ENCODE measurements at places on chromosomes 7 and 10.

DNA sequence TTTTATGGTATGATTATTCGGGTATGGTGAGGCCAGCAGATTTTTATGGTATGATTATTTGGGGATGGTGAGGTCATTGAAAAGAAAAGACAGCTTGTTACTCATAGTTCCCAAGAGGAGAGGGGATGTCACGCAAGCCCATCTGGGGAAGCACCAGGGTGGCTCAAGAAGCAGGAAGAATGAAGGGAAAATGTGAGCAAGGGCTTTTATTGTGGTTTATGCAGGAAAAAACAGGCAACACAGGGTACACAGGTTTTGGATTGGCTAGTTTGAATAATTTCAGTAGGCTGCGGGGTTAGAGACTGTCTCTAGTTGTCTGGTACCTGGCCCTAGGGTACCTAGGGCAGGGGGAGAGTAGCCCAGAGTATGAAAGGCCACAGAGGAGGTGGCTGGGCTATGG lies 26.8 kb upstream of the DGKI start:
- no peak for DNase-seq

- DNase-seq: no peak
Measured at GRCh38 chr10:104686829-104687228, 45.7 kb downstream of the SORCS3 start.

GRCh38 chr7:51299391-51300133 lies 17.0 kb downstream of the COBL start:
- DNase-seq: no peak

DNA sequence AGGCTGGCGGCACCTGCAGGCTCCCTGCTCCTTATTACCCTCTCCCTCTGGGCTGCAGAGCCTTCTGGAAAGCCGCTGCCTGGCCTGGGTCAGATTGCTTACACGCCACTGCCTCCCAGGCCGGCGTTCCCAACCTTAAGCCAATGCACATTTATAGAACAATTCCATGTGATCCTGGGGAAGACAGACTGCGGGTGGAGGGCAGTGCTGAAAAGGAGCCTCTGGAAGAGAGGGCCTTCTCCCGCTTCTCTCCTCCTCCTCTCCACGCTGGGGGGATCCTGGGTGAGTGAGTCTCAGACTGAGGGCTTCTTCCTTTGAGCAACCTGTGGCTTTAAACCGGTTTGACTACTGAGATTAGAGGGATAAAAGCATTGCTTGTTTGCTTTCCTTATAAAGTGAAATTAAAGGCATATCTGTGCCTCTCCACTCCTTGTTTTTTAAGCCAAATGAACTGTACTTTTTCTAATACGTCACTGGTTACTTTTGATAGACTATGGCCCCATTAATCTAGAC lies 5.5 kb downstream of the TACC2 start:
- DNase-seq: no peak

- no peak for DNase-seq
Measured at GRCh38 chr10:70493660-70494234, 15.2 kb downstream of the PALD1 start.

GRCh38 chr7:15279640-15280039 lies 282.2 kb downstream of the AGMO start:
- DNase-seq: no peak

DNA sequence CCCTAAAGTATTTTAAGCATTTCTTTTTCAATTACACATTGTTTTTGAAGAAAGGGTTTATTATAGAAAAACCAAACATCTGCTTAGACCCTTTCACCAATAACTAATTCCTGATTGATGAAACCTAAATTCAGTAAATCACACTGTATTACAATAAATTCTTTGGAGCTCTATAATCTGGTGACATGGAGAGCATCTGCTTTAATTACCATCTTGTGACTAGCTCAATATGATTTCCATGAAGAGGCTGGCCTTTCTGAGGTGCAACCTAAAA lies 9.7 kb downstream of the HYCC1 start:
- DNase-seq: no peak

GRCh38 chr7:74226633-74227032 lies 16.8 kb downstream of the LAT2 start:
- DNase-seq: no peak

DNA sequence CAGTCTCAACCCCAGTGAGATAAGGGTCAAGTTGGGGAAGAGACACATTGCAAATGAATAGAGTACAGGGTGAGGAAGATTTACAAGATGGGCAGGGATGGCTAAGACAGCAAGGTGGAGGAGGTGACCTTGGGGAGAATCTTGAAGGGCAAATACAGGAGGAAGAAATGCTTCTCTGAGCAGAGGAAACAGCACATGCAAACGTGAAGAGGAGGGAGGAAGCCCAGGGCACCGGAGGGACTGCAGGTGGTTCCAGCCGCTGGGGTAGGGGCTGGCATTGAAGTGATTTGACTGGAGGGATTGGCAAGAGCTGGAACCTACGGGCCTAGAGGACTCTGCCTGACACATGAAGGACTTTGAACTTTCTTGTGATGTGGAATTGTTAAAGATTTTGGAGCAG lies 14.6 kb downstream of the PLAU start:
- no peak for DNase-seq

DNA sequence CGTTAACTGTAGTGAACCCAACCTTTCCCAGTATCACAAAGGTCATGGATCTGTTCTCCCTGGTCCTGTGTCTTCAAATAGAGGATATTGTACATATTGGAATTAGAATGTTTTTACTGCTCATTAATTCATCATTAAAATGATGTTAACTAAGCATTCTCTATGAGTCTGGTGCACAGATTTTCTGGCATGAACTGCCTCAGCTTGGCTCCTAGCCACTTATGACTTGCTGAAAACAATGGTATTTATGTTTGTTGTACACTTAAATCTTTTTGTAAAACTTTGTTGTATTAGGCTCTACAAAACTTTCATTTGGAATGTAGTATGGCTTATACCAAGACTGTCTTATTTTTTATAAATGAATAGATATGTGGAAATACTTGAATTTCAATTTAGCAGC lies 329.4 kb downstream of the TFEC start:
- no peak for DNase-seq

GRCh38 chr7:121196286-121196685 lies 132.5 kb upstream of the WNT16 start:
- DNase-seq: no peak

DNA sequence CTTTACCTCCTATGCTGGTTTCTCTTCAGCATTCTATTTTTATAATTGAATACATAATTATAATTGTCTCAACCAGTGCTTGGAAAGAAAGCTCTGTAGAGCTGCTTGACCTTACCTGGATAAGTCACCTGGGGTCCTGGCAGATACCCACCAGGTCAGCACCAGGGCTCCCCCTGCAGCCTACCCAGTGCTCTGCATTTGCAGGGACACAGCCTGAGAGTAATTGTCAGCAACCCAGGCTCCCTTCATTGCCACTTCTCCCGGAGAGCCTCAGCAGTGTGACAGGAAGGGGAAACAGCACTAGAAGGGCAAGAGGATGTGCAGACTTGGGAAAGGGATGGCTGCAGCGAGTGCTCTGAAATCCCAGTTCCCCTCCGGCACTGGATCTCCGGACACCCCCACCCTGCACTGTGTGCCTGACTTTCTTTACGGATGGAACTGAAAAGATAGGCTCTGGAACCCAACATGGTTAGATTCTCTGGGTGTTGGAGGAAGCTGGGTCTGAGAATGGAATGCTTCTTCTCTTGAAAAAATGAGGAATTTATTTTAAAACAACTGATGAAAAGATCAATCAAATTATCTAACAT lies 11.4 kb upstream of the PAX4 start:
- DNase-seq: no peak

DNA sequence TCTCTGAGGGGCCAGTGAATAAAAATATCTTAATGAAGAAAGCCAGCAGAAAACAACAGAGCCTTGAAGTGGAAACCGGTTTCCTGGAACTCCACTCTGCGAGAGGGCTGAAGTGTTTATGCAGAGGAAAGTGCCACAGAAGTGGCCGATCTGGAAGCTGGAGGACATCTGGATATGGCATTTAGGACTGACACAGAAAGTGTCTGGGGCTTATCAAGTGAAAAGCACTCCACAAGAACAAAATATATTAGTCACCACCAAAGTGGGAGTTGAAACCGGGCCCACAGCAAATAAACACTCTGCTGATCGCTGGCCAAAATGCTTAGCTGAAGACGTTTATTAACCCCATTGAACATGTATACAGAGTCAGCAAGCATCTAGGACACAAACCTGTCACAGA lies 7.8 kb downstream of the NOD1 start:
- no peak for DNase-seq

DNA sequence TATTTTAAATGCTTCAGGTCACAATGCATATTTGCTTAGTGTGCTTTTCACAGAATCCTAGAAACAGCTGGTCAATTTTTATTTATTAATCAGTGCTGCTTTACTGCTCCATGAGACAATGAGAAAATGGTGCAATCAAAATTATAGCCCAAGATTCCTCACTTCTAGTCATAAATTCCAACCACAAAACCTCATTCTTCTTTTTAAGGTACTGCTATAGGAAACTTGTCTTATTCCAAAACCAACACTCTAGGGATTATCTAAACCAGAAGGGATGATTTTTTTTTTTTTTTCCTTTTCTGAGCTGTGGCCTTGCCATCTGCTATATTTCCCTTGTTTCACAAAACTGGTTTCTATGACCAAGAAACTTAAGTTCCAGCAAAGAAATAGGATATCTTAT lies 64.0 kb upstream of the SEMA3A start:
- no peak for DNase-seq

- DNase-seq: no peak
Measured at GRCh38 chr10:25888627-25889026, 45.4 kb upstream of the MYO3A start.

DNA sequence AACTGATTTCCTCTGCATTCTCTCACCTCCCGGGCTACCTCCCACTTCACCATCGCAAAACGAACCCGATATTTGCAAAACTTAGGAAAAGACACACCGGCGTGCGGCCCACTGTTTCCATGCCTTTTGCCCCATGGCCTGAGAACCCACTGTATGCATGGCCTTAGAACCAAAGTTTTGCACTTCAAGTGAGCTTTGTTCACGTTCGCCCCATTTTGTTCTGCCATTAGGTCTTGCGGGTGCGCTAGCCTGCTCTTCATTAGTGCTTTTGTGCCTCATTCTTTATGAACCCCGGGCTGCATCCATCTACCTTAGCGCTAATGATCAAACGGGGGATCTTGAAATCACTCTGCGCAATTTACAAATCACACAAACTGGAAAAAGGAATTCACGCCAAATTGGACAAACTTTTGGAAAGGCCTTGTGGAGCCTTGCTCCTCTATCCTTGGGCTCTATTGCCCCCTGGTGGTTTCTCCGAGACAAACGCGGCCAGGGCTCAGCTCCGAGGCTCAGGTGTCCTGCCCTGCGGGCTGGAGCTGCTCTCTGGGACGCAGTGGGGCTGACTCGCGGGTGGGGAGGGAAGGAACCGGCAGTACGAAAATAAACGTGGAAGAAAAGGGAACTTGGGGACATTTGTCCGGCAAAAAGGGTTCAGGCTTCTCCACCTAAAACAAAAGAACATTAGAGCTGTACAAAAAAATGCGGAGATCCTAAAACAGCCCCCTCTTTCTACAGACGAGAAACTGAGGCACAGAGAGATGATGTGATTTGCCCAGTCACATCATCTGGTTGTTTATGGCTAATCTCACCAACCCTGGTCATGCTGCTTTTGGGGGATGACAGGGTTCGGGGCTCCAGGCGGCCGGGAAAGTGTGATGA lies 300.4 kb upstream of the NFE2L3 start:
- DNase-seq: no peak

GRCh38 chr10:31242902-31243301 lies 76.1 kb upstream of the ZEB1 start:
- DNase-seq: peak; percentile 8

DNA sequence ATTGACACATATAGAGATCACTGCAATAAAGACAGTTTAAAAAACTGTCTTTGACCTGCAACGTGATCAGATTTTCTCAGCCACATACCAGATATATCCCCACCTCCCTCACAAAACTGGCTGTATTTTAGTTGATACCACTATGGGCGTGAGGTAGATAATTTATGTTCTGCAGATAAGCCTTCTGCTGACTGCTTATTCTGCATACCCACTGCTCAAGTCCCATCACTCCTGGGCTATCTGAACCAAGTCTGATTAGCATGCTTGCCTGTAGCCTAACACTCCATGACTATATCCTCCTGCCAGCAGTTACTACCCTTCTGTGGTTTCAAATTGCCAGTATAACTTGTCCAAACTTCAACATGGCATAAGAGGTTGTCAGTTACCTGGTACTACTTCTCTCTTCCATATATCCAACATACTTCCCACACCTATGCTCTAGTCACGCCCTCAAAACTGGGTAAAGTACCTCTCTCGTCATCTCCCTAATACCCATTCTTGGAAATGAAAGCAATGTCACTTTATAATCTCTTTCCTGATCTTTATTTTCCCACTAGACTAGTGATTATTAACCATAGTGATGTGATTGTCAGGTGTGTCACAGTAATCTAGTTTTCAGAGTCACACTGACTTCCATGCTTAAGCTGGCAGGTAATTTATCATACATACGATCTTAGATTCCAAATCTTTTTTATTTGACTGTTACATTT lies 70.7 kb downstream of the MALSU1 start:
- DNase-seq: no peak

- no peak for DNase-seq
Measured at GRCh38 chr7:29988424-29989256, 961 bp downstream of the SCRN1 start.

DNA sequence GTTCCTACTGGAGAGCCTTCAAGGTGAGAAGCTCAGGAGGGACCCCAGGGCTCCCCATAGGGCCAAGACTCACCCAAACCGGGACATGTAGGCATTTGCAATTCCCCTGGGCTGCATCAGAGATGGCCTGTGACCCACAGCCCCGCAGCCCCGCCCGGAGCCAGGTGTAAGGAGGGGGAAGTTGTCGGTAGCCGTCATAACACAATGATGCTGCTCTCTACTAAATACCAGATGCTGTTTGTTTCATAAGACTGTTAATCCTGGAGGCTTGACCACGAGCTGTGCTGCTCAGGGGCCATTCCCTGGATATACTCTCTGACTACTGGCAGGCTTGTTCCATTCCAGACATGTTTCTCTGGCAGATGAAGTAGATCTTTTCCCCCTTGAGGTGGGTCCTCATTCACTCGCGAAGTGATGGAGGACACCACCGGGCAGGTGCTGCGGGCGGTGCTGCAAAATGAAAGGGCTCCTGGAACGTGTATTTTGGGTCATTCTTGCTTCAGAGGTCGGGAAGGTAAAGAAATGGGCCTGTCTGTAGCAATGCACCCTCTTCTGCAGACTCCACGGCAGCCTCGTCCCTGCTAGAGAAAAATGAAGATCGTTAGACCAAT lies 61.1 kb downstream of the MKI67 start:
- DNase-seq: no peak

DNA sequence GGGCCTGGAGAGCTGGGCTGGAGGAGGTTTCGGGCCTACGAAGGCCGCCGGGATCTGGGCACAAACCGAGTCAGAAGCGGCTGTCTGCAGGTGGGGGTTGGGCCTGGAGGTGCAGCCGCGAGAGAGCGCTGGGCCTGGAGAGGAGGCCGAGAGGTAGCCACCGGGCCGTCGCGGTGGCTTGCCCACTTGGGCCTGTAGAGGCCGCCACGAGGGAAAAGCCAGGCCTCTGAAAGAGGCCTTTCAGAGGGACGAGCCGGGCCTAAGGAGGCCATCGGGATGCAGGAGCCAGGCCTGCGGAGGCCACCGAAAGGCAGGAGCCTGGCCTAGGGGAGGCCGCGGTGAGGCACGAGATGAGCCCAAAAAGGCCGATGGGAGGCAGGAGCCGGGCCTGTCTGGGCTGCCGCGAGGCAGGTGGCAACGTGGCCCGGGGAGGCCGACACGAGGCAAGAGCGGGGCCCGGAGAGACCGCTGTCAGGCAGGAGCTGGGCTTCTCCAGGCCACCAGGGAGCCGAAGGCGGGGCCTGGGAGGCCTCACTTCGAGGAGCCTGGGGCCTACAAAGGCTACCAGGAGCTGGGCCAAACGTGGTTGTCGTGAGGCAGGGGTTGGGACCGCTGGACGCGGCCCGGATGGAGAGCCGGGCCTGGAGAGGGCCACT lies 25.6 kb downstream of the MDH2 start:
- DNase-seq: no peak
